Kidney tubule cell (primary cell): ENCODE measurements at places on chromosomes 11 and 22.
A peak's percentile ranks its signal among the peaks of the same experiment; 100 is the strongest.

DNA sequence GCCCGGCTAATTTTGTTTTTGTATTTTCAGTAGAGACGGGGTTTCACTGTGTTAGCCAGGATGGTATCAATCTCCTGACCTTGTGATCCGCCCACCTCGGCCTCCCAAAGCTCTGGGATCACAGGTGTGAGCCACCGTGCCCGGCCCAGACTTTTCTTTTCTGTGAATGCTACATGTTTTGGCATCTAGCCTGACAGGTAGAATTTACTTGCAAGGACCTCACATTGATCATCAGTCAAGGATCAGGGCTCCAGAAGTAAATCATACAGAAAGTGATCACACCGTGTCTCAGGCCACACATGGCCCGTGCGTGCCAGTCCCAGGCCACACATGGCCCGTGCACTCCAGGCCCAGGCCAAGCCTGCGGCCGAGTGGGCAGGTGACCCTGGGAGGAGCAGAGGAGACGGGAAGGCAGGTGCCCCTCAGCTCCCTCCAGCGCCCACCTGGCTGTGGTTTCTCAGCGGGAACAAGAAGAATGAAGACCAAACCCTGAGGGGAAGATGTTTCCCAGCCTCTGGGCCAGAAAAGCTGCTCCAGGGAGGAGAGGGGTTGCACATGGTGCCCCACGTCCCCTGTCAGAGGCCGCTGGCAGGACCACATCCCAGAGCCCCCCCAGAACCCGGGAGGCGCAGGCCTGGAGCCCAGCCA lies 76.2 kb downstream of the BRD1 start:
- no peak for DNase-seq

- DNase-seq = no peak
These were observed 156.4 kb downstream of the ATG16L2 start for GRCh38 chr11:72970557-72971118.

DNA sequence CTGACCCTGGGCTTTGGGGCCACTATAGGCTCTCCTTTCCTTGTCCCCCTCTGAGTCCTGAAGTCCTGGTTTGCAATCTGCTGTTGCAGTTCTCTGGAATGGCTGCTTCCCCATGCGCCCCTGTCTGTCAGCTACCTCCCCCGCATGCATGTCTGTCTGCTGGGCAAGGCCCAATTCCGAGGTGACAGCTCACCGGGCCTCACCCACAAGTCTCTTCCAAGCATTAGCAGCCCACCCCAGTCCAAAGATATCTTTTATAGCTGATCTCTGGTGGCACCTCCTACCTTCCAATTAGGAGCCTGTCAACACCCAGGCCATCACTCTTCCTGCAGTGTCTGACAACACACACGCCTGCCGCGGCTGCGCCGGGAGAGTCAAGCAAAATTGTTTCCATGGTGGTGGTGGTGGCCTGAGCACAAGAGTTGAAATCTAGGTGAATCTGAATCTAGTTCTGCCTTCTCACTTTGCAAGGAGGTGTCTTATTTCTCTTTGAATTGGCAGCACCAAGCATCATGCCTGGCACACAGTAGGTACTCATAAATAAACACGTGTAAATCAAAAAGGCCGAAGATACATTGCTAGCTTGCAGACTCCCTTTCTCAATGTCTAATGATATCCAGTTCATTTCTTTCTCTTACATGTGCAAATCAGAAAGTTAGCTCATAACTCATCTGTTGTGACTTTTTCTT lies 1.2 kb upstream of the LMO2 start:
- DNase-seq = no peak

- DNase-seq = peak; percentile 87
These were observed 267.7 kb downstream of the LARGE1 start for GRCh38 chr22:33652615-33653014.

GRCh38 chr11:45525393-45525792 lies 140.0 kb downstream of the CHST1 start:
- DNase-seq = no peak
